ENCODE measurements at places on chromosomes 6 and 20. TPM values are rescaled to one million over a fixed set of nuclear protein-coding genes. Genes with fewer than 3 reads are reported as not detected.

GRCh38 chr6:10621213-10621612 lies 73.2 kb downstream of the C6orf52 start:
- peaks cover 9% of the 10 kb centered on the region for H3K4me1 ChIP-seq
- H3K27me3 ChIP-seq: no peaks in the 10 kb centered on the region
- DNase-seq: no peak
- no peak overlapping the region for H3K27ac ChIP-seq

- H3K36me3 ChIP-seq: no peaks in the 10 kb centered on the region
- H3K27ac ChIP-seq: no peak overlapping the region
- no peaks in the 10 kb centered on the region for H3K4me1 ChIP-seq
- DNase-seq: no peak
- H3K27me3 ChIP-seq: no peaks in the 10 kb centered on the region
Measured at GRCh38 chr20:61053889-61054288, 198.2 kb upstream of the CDH4 start.

GRCh38 chr6:14278006-14278405 lies 160.4 kb downstream of the CD83 start:
- H3K4me3 ChIP-seq: peak overlapping the region; percentile 69
- H3K36me3 ChIP-seq: peaks cover 9% of the 10 kb centered on the region
- DNase-seq: no peak
- peak overlapping the region; percentile 95 for H3K27ac ChIP-seq
- H3K27me3 ChIP-seq: no peaks in the 10 kb centered on the region

- no peaks in the 10 kb centered on the region for H3K27me3 ChIP-seq
- peaks cover 11% of the 10 kb centered on the region for H3K36me3 ChIP-seq
- H3K4me1 ChIP-seq: peaks cover 2% of the 10 kb centered on the region
- H3K27ac ChIP-seq: no peak overlapping the region
- no peak for DNase-seq
- H3K4me3 ChIP-seq: no peak overlapping the region
Measured at GRCh38 chr6:38099221-38099620, 279.7 kb downstream of the ZFAND3 start.

DNA sequence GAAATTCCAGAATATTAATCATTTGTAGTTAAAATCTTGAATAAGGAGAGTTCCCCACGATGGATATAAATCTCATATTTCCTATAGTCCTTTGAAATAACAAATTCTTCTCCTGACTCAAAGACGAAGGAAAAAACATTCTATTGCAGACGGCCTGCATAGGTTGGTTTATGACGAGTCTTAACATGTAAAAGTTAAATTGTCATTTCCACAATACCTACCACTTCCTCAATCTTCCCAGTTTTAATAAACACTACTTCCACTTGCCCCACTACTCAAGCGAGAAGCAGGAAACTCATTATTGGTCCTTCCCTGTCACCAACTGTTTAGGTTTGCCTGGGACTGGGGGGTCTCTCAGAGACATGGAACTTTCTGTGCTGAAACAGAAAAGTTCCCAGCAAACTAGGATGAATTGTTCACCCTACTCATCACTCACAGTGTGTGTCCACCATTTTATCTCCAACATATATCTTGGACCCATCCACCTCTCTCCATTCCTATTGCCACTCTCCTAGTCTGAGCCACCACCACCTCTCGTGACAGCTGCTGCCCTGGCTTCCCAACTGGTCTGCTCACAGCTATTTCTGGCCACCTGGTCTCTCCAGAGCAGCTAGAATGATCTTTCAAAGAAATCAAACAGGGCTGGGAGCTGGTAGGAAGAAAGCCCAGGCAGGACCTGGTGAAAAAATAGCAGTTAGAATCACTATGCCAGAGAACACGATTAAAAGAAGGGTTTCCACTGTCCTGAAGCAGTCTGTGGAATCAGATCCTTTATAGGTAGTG lies 15.1 kb upstream of the ZSCAN9 start:
- DNase-seq: no peak
- no peak overlapping the region for H3K4me3 ChIP-seq
- H3K4me1 ChIP-seq: peaks cover 32% of the 10 kb centered on the region
- no peak overlapping the region for H3K27ac ChIP-seq
- peaks cover 4% of the 10 kb centered on the region for H3K36me3 ChIP-seq

DNA sequence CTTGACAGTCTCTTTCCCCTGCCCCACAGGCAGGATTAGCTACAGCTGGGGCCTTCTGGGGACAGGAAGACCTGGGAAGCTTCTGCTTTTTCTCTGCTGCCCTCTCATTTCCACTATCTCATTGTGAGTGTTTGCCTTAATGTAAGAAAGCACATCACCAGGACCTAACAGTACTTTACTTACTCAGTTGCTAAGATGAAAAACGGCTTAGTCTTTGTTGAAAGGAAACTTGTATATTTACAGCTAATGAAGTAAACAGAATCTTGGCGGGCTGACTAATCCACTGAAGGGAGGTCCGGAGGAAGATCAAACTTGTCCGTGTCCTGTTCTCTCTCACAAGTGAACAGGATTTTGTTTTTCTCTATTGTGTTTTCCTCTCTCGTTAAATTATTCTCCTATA lies 128.6 kb downstream of the SOD2 start:
- DNase-seq: no peak
- H3K27ac ChIP-seq: no peak overlapping the region
- no peak overlapping the region for H3K4me3 ChIP-seq
- H3K36me3 ChIP-seq: no peaks in the 10 kb centered on the region

- H3K36me3 ChIP-seq: no peaks in the 10 kb centered on the region
- no peak overlapping the region for H3K4me3 ChIP-seq
- H3K4me1 ChIP-seq: no peaks in the 10 kb centered on the region
Measured at GRCh38 chr6:156347246-156347645, 429.9 kb upstream of the ARID1B start.

- no peaks in the 10 kb centered on the region for H3K36me3 ChIP-seq
- H3K27me3 ChIP-seq: no peaks in the 10 kb centered on the region
- no peak for DNase-seq
- peaks cover 2% of the 10 kb centered on the region for H3K4me1 ChIP-seq
Measured at GRCh38 chr6:130996635-130997034, 66.4 kb downstream of the EPB41L2 start.

- DNase-seq: no peak
- H3K36me3 ChIP-seq: no peaks in the 10 kb centered on the region
- no peak overlapping the region for H3K4me3 ChIP-seq
- H3K27ac ChIP-seq: no peak overlapping the region
Measured at GRCh38 chr6:33857093-33857931, 53.5 kb upstream of the MLN start.

TMEM74B gene
- total RNA-seq: 4.0 TPM

XKR7 gene
- total RNA-seq: not detected

NEU1 gene
- total RNA-seq: 15.5 TPM

Data from activated naive CD8-positive, alpha-beta T cell treated with anti-CD3 and anti-CD28 coated beads, Interleukin-2, amount 10 ng/mL, durations not matched to agents 7 days and 5 days (primary cell).